Renal pelvis (tissue), 12 donors: ENCODE measurements at places on chromosomes 12 and 14. TPM values are rescaled to one million over a fixed set of nuclear protein-coding genes. Genes with fewer than 3 reads are reported as not detected.

The TROAP gene
- 37.1 TPM for polyA plus RNA-seq

The NINJ2 gene
- 2.3 TPM for polyA plus RNA-seq

The MIPOL1 gene
- polyA plus RNA-seq, result 10.9 TPM

The APOLD1 gene
- polyA plus RNA-seq, result 10.3 TPM

The OR4E2 gene
- not detected for polyA plus RNA-seq

The LRRC10 gene
- polyA plus RNA-seq, result not detected

The KIF26A gene
- 12.6 TPM for polyA plus RNA-seq

The VWF gene
- 9.4 TPM for polyA plus RNA-seq

The KRT79 gene
- not detected for polyA plus RNA-seq
